ENCODE measurements at places on chromosomes 1 and 21. TPM values are rescaled to one million over a fixed set of nuclear protein-coding genes. Genes with fewer than 3 reads are reported as not detected.

Gene ANXA9
- 1.3 TPM for total RNA-seq

Gene KCNH1
- 0.22 TPM for total RNA-seq

Gene LCE1F
- not detected for total RNA-seq

Gene ADGRB2
- 6.1 TPM for total RNA-seq

Gene NEK2
- 17.9 TPM for total RNA-seq

Gene CLCA1
- total RNA-seq = under 0.01 TPM

Gene PALMD
- total RNA-seq = 0.37 TPM

Gene ELOA
- total RNA-seq = 21.7 TPM

Gene CFHR3
- not detected for total RNA-seq

Gene YRDC
- 22.8 TPM for total RNA-seq

Gene ADCY10
- total RNA-seq = under 0.01 TPM

Gene TCHHL1
- total RNA-seq = not detected

Gene NBPF3
- total RNA-seq = 31.9 TPM

Gene BSND
- total RNA-seq = not detected

Gene F13B
- not detected for total RNA-seq

Gene AGMAT
- total RNA-seq = 1.8 TPM

Gene FAM43B
- under 0.01 TPM for total RNA-seq

Gene NGF
- total RNA-seq = 7.9 TPM

Gene DMRTA2
- 0.11 TPM for total RNA-seq

Gene LCE2A
- total RNA-seq = 2.2 TPM

Gene TBCE
- total RNA-seq = 26.1 TPM

Gene ST6GALNAC5
- 4.4 TPM for total RNA-seq

Gene LORICRIN
- total RNA-seq = not detected

Gene FAM78B
- 0.77 TPM for total RNA-seq

Gene KCNN3
- total RNA-seq = under 0.01 TPM

Gene TNNI3K
- not detected for total RNA-seq

Gene USH2A
- under 0.01 TPM for total RNA-seq

Gene GJA5
- total RNA-seq = 0.44 TPM

Gene NBPF9
- total RNA-seq = 26.5 TPM

Gene ATP8B2
- total RNA-seq = 159 TPM

Gene AMY2B
- total RNA-seq = 7.1 TPM

Gene L1TD1
- total RNA-seq = 0.12 TPM

Gene PRELP
- 1.9 TPM for total RNA-seq

Gene FAM151A
- total RNA-seq = not detected

Gene FAAH
- 1.00 TPM for total RNA-seq

Gene RPE65
- not detected for total RNA-seq

Gene TINAGL1
- total RNA-seq = 3.4 TPM

Gene DNAJC28
- total RNA-seq = 1.1 TPM

Gene FNDC10
- 0.77 TPM for total RNA-seq

Gene RPL11
- 785 TPM for total RNA-seq

Gene ZNF593OS
- not detected for total RNA-seq

Gene LYSMD1
- 5.6 TPM for total RNA-seq

Gene NPPB
- total RNA-seq = not detected

Gene C1orf141
- total RNA-seq = not detected

Gene LHX8
- total RNA-seq = not detected

Gene GPR25
- total RNA-seq = not detected

Gene CRP
- total RNA-seq = not detected

Gene OR6K3
- not detected for total RNA-seq

Gene SEMA6C
- total RNA-seq = 0.66 TPM

Gene IGSF21
- not detected for total RNA-seq

Gene AURKAIP1
- total RNA-seq = 94.9 TPM

Gene RNU1-4
- total RNA-seq = 2,224 TPM

Gene AADACL3
- total RNA-seq = not detected

Gene TEDDM1
- not detected for total RNA-seq

Gene VTCN1
- total RNA-seq = not detected

Measured in uterine smooth muscle cell (primary cell).